CD4-positive, alpha-beta T cell treated with Interleukin-6 at 100 ng/mL for 8 hours (primary cell): ENCODE measurements at places on chromosomes 5 and 9.

- peak; percentile 46 for DNase-seq
Measured at GRCh38 chr9:91905991-91906469, 44.0 kb downstream of the ROR2 start.

DNA sequence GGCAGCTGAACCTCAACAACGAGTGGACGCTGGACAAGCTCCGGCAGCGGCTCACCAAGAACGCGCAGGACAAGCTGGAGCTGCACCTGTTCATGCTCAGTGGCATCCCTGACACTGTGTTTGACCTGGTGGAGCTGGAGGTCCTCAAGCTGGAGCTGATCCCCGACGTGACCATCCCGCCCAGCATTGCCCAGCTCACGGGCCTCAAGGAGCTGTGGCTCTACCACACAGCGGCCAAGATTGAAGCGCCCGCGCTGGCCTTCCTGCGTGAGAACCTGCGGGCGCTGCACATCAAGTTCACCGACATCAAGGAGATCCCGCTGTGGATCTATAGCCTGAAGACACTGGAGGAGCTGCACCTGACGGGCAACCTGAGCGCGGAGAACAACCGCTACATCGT is 12.4 kb upstream of the PHYHD1 start:
- DNase-seq = no peak

GRCh38 chr5:159864885-159865691 is 51.2 kb upstream of the ADRA1B start:
- DNase-seq = no peak

- no peak for DNase-seq
Measured at GRCh38 chr9:18129809-18130334, 344.1 kb upstream of the ADAMTSL1 start.

- DNase-seq = no peak
Measured at GRCh38 chr5:176389135-176390123, 878 bp downstream of the HIGD2A start.

DNA sequence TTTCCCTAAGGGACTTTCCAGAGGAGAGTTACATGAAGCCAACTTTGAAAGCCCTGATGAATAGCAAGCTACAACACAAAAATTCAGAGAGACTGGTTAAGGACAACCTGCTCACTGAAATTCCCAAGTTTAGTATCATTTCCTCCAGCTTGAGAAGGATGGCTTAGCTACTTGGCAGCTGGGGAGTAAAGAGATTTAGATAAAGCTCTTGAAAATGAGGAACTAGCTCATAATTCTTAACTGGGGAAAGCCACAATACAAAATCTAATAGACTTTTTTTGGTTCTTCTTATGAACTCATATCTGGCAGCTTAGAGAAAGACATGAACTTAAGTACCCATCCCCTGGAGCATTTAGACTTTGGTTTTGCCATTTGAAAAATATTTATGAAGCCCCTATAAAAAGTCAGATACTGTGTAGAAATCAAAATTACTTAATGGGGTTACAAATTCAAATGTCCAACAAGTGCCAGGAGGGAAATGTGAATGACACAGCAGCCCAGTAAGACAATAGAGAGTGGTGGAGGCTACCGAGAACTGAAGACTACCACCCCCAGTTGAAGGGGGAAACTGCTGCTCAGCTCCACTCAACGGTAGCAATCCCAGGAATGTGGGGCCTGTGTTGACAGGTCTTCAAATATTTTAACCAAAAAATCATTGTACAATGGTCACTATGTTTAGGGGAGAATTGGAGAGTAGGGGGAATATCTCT is 79.4 kb upstream of the ADRB2 start:
- no peak for DNase-seq

DNA sequence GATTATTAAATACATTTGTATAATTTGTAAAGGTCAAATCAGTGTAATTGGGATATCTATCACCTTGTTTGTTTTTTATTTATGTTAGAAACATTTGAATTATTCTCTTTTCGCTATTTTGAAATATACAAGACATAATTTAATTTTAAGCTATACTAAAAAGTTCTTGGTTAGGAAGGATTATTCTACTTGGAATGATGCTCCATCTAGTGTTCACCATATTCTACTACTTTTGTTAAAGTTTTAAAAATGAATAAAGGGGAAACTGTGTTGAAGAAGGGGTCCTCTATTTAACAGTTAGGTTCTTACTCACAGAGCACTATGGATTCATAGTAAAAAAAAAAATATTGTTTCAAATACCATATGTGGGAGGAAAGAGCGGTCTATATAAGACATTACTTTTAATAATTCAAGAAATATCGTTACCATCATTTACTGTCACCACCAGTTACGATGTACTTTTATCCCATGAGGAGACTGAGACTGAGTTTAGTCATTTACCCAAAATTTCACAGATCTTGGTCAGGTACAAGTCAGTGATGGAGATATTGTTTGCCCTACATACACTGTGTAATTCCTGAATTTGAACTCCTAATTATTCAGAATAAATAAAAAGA is 6.3 kb upstream of the STOM start:
- no peak for DNase-seq

GRCh38 chr5:149210225-149210624 is 61.4 kb upstream of the AFAP1L1 start:
- no peak for DNase-seq

GRCh38 chr5:113514289-113514635 is 768 bp downstream of the YTHDC2 start:
- DNase-seq = no peak

DNA sequence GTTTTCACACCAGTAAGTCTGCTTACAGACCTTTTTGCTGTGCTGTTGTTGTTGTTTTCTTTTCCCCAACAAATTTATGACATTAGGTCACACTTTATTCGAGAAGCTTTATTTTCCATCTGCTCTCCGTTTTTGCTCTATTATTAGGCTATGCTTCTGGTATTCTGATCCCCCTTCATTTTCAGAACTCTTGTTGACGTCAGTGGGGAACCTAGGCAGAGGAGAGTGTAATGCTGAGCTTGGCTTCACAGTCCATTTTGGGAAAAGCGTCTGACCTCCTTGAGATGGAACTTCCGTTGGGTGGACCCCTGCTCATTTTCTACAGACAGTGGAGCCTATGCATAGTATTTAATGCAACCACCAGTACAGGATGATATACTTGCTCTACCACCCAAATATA is 387.9 kb upstream of the MEF2C start:
- DNase-seq = no peak

DNA sequence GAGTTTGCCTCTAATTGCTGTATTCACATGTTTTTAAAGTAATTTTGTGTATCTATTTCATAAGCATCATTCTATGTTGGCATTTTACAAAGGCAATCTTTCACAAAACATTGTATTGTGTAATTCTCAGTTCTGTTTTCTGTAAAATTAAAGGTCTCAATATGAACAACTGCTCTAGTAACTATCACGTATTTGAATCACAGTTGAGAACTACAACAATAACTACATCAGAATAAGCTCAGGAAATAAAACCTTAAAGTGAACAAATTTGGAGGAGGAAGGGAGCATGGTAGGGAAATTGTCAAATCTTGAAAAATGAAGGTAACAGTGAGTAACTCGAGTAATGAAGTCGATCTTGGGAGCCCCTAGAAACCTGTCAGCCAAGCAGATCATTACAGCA is 22.5 kb upstream of the CAMK4 start:
- no peak for DNase-seq

DNA sequence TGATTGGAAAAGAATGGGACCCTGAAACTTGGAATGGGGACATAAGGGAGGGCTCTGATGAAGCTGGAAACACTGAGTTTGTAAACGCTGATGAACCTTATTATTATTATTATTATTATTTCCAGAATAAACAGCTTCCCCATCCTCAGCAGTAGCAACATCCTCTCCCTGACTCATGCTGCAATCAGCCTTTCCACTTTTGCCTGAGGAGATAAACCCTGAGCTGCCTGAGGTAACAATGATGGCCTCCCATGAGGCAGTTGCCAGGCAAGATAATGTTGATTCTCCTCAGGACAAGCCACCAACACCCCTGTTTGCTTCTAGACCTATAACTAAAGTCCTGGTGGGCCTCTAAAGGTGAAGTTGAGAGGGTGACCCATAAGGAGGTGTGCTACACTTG is 139.2 kb upstream of the ATP10B start:
- DNase-seq = no peak

DNA sequence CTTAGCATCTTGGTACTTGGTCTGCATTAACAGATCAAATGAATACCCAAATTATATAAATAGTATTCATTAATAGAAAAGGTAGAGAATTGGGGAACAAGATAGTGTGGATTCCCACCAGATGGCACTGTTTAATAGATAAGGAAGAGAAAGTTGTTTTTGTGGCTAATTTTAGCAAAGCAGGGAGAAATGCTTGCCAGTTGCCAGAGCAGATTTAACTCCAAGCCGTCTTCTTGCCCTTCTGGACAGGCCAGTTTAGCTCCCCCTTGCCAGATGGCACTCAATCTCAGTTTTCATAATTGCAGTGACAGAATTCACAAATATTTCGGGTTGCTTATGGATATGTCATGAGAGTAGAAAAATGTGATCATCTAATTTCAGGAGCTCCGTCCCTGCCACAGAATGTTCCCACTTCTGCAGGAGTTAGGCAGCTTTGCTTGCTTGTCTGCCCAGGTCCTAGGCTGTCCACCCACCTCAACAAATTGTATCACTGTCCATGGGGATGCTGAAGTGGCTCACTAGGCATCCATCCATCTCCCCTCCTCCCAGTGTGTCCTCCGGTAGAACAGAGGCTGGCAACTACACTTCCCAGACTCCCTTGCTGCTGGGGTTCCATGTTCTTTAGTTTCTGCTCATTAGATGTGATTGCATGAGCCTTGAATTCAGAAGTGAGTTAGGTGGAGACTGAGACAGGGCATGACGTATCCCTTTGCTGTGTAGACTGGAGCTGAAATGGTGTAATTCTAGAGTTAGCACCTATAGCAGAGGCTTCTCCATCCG is 11.8 kb upstream of the HEXB start:
- DNase-seq = no peak

GRCh38 chr9:27539479-27540441 is 10.1 kb upstream of the MOB3B start:
- DNase-seq = no peak

DNA sequence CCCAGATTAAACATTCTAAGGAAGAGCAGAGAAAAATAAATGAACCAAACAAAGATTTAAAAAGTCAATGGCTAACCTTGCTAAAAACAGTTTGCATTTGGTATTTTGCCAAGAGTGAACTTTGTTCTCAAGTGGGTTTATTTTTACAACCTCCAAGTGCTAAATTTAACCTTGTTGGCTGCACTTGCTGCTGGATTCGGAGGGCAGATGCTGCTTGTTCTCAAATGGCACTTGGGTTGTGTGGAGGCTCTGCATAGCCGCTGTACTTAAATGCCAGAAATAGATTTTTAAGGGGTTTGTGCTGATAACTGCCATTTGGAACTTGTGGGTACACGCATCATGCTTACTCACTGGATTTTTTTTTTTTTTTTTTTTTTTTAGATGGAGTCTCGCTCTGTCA is 13.3 kb upstream of the SPATA24 start:
- no peak for DNase-seq
